ENCODE measurements at places on chromosomes 5 and 9.

DNA sequence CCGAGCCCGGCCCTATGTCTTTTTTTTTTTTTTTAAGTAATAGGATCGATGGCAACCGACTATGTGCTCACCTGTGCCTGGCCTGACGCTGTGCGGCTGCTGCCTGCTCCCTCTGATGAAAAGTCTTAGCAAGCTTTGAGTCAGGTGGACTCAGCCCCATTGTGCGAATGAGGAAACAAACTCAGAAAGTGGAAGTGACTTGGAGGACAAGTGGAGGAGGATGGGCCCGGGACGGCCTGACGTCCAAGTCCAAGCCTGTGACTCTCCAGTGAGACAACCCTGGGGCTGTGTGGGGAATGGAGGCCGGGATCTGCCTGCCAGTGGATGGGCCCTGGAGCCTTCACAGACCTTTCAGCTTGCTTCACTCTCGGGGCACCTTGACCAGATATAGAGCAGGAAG, 57.9 kb downstream of the EXD3 start:
- no peak for DNase-seq

DNA sequence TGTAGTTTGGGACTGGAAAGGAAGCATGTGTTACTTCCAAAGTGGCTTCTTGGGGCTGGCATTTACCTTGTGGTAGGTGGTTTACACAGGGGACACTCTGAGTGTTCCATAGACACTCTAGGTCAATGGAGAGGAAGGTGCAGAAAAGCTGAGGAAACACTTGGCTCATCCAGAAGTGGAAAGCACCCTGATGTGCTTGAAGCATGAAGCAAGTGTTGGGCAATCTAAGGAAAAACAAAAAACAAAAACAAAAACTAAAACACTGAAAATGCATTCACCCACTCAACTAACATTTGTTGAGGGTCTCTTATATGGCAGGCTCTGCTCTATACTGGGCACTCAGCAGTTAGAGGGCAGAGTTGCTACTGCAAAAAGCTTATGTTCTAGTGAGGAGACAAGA, 2.9 kb upstream of the ERAP2 start:
- no peak for DNase-seq

- no peak for DNase-seq
Observed at GRCh38 chr5:73825199-73825598, 199.2 kb downstream of the ARHGEF28 start.

GRCh38 chr5:94028001-94028400, 286.6 kb upstream of the POU5F2 start:
- no peak for DNase-seq

DNA sequence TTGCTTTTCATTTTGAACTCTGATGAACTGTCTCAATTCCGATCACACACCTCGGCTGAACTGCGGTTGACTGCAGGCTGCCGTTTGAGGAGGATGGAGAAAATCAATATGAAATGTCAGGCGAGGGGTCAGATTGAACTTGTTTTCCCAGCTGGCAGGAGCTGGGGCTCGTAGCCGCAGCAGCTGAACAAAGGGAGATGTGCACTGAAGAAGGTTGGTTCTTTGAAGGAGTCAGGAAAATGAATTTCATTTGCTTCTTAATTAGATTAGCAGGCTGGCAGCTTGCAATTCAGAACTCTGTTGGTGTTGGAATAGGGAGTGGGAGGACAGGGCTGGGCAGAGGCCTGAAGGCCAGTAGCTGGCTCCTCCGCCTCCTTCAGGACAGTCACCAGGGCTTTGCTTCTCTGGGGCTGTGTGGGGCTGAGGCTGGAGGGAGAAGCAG, 117.4 kb upstream of the GPR151 start:
- peak; percentile 16 for DNase-seq

DNA sequence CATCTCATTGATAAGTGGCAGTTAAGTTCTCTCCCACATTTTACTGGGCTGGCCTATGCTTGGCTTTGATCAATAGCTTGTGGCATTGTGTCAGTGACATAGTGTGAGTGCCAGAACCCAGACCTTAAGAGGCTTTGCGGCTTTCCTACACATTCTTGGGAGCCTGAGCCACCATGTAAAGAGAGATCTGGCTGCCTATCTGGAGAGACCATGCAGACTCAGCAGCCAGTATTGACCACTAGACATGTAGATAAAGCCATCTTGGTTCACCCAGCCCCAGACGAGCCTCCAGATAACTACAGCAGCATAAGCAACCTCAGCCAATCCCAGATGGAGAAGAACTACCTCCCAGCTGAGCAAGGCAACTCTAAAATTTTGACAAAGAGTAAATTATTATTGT, 28.6 kb downstream of the C9orf153 start:
- no peak for DNase-seq

- no peak for DNase-seq
Observed at GRCh38 chr5:14810928-14811572, 60.5 kb downstream of the ANKH start.

DNA sequence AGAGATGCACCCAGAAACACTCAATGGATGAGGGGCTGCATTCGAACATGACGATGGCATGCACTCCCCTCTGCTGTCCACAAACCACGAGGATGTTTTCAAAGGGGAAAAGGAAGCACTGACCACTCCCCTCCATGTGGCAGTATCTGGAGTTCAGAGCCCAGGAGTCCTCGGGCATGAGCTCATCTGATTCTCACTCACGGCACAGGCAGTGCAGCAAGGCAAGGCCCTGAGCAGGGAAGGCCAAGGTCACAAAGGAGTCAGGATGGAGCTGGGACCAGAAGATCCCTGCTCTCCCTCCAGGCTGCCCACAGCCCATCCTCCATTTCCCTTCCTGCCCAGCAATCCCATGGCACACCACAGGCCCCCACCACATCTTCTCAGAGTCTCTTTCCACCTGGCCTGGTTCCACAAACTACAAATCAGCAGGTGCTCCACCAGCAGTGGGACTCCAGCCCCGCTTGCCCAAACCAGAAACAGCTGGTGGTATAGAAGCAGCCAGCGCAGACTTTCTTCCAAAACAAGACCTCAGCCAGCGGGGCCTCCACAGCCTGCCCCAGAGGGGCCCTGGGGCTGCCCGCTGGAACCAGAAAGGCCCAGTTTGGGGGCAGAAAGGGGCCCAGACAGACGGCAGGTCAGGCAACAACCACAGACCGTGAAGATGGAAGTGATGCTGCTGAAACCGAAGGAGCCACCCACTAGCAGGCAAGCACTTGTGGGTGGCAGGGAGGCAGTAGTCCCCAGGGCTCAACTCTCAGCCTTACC, 12.2 kb downstream of the TNIP1 start:
- no peak for DNase-seq

- peak; percentile 13 for DNase-seq
Observed at GRCh38 chr5:145347026-145347616, 488.0 kb downstream of the PRELID2 start.

DNA sequence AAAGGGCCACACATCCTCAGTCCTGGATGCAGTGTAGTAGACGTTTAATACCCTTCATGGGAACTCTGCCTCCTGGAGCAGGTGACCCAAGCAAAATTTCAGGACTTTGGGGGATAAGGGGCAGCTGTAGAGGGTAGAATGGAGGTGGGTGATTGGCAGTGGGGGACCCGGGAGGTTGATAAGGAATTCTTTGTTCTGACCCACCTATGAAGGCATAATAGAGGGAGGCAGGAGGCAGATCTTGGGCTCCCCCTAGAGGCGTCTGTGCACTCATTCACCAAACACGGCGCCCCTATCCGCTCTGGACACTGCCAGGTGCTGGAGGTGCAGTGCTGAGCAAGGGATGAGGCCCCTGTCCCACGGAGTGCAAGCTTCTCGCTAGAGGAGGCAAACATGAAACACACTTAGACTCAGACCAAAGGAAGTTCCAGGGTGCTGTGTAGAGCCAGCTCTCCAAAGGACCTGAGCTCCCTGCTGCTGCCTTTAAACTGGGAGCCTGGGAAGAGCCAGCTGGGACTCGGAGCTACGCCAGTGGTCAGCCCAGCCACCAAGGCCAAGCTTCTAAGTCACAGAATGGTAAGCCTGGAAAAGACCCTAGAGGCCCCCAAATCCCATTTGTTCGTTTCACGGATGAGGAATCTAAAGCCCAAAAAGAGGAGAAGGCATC, 7.7 kb downstream of the IL17B start:
- peak; percentile 49 for DNase-seq

- DNase-seq = no peak
Observed at GRCh38 chr9:86655147-86655546, 292.2 kb downstream of the GAS1 start.

DNA sequence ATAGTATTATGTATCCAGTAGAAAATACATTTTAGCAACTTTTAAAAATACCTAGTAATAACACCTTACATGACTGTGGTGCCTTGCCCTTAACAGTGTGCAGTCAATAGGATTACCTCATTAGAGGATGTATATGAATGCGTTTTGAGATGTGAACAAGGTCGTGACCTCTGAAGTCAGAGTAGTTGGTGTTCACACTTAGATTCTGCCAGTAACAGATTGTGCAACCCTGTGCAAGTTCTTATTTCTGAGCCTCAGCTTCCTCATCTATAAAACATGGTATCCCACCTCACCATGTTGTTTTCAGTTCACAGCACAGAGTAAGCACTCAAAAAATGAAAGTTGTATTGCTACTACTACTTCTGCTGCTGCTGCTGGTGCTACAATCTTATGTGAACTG, 347.3 kb downstream of the KDM4C start:
- DNase-seq = no peak

DNA sequence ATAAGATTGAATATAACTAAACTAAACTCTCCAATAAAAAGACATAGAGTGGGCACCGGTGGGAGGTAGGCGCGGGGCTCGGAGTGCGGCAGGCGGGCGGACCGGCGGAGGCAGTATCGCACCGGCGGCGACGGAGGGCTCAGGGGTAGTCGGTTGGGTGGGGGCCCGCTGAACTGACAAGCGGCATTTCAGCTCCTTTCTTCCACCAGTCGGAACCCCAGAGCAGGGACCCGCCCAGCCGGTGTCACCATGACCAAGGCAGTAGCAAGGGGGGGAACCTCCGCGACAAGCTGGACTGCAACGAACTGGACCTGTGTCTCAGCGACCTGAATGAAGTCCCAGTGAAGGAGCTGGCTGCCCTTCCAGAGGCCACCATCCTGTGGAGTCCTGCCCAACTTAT, 156.7 kb downstream of the HINT1 start:
- DNase-seq = no peak

GRCh38 chr9:110197330-110198187, 10.4 kb downstream of the C9orf152 start:
- no peak for DNase-seq

DNA sequence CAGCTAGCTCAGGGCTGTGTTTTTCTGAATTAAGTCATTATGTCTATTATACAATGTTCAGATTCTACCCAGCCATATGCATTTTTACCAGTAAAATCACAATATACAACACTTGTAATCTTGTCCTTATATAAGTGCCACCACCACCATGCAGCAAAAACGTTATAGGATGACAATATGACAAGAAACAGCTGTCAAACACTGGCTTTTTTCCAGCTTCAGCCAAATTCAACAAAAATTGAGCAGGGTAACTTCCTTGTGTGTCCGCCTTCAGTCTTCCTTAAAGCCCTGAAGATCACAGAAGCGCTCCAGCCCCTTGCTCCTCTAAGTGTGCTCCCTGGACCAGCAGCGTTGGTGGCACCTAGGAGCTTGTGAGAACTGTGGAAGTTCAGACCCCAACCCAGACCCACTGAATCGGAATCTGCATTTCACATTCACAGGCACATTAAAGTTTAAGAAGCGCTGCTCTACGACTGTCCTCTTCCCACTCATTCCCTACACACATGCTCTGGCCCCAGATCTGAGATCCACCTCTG, 111.8 kb downstream of the LHFPL2 start:
- no peak for DNase-seq

DNA sequence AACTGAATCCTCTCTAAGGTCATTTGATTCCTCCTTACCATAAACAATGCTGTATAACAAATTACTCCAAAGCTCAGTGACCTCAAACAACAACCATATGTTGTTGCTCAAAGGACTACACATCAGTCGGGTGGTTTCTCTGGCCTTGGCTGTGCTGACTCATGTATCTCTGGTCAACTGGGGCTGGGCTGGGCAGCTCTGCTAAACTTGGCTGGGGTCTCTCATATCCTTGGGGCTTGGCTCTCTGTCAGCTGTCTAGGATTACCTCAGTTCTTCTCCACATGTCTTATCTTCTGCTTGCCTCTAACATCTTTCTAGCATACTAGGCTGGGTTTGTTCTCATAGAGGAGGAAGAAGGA, 86.4 kb downstream of the GALNT10 start:
- no peak for DNase-seq

GRCh38 chr9:77547106-77547730, 100.9 kb downstream of the GNA14 start:
- DNase-seq = no peak

- no peak for DNase-seq
Observed at GRCh38 chr5:76813982-76814562, 4.8 kb upstream of the F2RL1 start.

GRCh38 chr9:121358751-121359150, 11.3 kb downstream of the STOM start:
- DNase-seq = no peak

DNA sequence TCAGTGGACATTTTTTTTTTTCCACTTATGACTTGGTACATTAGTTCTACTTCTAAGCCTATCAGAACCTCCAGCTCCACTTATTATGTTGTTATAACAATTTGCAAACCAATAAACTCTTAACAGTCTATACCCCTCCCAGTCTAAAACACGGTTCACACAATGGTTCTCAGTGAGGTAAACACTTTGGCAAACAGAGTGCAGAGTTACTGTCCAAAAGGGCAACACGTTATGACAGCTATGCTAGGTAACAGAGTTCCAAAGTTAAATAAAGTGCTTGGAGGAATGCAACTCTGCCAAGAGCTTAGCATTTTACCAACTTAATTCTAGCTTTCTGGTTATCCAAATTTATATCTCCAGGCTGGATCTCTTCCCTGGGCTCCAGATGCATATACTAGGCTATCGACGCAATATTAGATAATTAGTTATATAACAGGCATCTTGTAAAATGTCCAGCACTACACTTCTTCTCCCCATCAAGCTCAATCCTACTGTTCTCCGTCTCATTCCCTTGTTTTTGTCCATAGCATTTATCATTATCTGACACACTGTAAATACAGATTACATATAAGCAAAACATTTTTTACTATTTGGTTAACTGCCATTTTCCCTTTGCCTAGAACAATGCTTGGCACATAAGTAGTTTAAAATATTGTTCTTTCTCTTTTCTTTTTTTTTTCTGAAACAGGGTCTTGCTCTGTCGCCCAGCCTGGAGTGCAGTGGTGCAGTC, 14.3 kb downstream of the FNBP1 start:
- DNase-seq = no peak

DNA sequence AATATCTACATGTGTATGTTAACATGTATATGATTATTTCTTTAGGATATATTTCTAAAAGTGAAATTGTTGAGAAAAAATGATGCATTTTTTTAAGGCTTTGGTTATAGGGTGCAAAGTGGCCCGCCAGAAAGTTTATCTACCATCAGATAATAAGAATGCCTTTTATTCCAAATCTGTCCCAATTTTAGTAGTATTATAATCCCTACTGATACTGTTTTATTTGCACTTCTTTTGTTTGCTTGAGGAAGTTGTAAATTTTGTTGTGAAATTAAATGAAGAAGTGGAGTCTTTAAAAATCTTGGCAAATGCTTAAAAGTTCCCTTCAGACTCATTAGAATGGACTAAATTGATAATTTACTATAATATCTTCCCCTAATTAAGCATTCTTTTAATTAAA, 73.0 kb downstream of the NIPBL start:
- DNase-seq = no peak
